Fibroblast of the conjunctiva (primary cell): ENCODE measurements at places on chromosomes 7 and 10.

GRCh38 chr7:159065852-159066480 is 78.7 kb downstream of the VIPR2 start:
- no peak for DNase-seq

- no peak for DNase-seq
Measured at GRCh38 chr10:95579835-95580535, 18.8 kb upstream of the SORBS1 start.

DNA sequence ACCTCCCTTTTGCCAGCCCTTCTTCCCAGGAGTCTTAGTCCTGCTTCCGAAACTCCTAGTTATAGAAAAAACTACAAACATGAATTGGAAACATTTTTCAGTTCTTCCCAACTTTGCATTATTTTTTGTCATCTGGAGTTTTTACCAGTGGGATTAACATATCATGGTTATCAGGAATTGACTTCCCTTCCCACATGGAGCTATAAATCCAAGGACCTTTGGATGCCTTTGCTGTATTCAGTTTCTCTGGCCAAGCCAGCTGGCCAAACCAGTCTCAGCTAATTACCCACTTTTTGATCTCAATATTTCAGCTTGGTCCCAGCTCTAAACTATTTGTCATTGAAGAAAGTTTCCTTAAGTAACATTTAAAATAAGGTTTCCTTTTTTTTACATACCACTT is 570.6 kb downstream of the SORCS1 start:
- DNase-seq, result no peak

DNA sequence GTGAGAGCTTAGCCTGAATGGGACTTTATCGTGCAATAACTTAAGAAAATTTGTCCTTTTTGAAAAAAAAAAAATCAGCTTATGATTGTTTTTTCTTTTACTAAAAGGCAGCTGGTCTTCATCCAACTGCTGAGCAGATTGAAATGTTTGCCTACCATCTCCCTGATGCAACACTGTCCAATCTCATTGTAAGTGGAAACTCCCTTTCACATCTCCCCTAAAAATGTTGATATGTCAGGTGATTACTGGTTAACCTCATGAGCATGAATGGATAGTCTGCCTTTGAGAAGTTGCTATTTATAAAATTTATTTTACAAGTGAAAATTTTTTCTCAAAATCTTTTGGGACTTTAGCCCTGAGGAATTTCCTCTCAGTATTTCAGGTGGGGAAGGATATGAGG is 17.8 kb upstream of the HKDC1 start:
- peak; percentile 87 for DNase-seq

- peak; percentile 31 for DNase-seq
Measured at GRCh38 chr10:114525368-114525949, 121.2 kb upstream of the AFAP1L2 start.

DNA sequence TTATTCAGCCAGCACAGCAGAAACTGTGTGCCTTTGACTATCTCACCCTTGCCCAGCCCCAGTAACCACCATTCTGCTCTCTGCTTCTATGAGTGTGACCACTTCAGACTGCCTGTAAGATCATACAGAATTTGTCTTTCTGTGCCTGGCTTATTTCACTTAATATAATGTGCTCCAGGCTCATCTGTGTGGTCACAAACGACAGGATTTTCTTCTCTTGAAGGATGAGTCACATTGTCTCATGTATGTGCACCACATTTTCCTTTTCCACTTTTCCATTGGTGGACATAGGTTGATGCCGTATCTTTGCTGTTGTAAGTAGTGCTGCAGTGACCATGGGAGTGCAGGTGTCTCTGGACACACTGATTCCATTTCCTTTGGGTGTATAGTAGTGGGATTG is 122.5 kb upstream of the LANCL2 start:
- no peak for DNase-seq

GRCh38 chr10:19845503-19846368 is 29.5 kb downstream of the PLXDC2 start:
- DNase-seq, result no peak

DNA sequence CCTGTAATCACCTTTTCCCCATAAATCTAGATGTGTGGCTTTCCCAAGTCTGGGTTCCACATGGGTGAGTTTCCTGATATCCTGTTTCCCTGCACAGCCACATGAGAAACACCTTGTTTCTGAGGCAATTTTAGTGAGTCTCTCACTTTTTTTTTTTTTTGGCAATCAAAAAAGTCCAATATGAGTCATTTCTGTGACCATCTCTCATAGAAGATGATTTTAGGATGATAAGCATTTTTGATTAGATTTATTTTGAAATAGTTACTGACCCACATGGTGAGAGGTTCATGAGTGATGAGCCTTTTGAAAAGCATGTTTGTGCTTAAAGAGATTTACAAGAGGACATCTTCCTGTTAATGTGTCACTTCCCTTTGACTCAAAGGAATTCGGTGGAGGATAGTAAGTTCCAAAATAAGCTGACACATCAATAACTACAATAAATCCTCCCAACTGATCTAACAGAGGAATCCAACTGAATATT is 464.0 kb downstream of the INHBA start:
- no peak for DNase-seq

DNA sequence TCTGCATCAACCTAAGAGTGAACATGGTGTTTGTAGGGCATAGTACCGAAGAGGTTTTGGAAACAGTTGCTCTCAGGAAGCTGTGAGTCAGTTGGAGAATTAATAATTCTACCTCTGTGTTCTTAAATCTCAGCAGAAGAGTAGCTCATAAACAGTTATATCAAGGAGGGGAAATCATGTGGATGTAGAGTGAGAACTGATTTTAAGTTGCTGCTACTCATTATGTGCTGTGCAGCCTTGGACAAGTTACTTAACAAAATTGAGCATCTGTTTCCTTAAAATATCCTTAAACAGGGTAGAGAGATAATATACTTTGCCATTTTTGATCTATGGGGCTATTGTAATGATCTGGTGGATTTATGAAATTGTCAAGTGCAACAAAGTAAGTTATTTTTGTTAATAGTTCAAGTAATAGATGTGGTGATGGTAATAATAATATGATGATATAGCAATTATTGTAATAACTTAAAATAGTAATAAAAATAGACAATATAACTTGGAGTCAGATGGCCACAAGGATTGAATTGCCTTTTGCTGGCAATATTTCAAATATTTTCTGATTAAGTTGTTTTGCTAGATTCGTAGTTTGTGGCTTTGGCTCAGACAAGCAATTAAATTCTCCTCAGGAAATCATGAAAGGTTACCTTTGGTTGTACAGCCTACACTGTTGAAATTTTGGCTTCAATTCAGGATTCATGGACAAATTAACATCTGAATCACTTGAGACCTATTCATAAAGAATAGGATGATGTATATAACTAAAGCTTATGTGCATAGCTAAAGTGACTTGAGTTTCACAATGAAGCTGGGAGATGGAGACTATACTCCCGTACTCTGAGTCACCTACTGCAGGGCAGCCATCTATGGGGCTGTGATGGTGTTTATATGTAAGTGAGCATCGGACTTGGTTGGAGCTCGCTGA is 228.5 kb downstream of the CDK14 start:
- peak; percentile 69 for DNase-seq

DNA sequence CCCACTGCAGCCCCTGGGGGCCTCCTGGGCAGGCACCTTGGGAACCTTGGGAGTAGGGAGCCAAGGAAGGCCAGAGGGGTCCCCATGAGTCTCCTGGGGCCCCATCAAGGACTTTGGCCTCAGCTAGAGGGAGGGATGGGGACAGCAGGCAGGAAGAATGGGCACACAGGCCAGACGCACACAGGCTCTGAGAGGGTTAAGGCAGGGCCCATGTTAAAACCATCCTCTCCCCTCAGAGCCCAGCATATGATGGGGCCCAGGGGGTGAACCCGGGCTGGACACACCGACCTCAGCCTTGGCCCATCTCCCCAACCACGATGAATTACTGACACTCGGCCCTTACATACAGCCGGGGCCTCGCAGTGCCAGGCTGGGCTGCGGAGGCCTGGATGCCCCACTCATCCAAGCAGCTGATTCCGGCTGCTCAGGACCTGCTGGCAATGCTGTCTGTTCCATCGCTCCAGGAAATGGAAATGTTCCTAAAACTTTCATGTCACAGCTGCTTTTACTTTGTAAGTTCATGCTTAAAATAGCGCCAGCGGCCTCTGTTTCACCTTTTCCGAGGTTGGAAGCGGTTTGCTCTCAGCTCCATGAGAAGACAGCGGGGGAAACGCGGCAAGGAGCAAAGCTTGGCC is 17.3 kb upstream of the INPP5A start:
- DNase-seq, result peak; percentile 58

DNA sequence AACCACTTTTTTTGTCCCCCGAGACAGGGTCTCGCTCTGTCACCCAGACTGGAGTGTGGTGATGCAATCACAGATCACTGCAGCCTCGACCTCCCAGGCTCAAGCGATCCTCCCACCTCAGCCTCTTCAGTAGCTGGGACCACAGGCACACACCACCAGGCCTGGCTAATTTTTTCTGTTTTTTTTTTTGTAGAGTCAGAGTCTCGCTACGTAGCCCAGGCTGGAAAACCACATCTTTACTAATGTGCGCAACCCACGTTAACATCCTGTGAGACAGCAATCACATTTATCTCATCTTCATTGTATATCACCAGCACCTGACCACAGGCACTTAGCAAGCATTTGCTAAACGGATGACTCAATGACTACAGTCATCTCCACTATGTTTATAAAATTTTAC is 77.8 kb upstream of the ATP6V0A4 start:
- DNase-seq, result no peak

DNA sequence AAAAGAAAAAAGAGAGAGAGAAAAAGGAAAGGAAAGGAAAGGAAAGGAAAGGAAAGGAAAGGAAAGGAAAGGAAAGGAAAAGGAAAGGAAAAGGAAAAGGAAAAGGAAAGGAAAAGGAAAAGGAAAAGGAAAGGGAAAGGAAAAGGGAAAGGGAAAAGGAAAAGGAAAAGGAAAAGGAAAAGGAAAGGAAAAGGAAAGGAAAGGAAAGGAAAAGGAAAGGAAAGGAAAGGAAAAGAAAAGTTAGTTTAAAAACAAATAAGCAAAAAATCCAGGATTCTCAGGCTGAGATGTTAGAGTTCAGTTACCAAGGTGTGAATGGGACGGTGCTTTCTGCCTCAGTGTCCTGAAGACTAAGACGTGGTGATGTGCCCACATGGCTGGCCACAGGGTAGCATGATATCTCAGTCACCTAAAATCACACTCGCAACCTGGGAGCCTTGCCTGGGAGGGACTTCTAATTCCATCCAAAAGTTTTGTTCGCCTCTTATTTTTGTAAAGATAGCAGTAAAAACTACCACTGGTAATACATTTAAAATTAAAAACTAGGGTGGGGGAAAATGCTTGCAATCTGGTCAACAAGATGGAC is 70.1 kb downstream of the JAZF1 start:
- DNase-seq, result no peak

- DNase-seq, result no peak
Measured at GRCh38 chr10:91713461-91714072, 80.7 kb upstream of the PPP1R3C start.

- DNase-seq, result no peak
Measured at GRCh38 chr10:24982319-24983112, 30.1 kb upstream of the PRTFDC1 start.

GRCh38 chr10:12400266-12400931 is 51.1 kb downstream of the CAMK1D start:
- DNase-seq, result peak; percentile 2

DNA sequence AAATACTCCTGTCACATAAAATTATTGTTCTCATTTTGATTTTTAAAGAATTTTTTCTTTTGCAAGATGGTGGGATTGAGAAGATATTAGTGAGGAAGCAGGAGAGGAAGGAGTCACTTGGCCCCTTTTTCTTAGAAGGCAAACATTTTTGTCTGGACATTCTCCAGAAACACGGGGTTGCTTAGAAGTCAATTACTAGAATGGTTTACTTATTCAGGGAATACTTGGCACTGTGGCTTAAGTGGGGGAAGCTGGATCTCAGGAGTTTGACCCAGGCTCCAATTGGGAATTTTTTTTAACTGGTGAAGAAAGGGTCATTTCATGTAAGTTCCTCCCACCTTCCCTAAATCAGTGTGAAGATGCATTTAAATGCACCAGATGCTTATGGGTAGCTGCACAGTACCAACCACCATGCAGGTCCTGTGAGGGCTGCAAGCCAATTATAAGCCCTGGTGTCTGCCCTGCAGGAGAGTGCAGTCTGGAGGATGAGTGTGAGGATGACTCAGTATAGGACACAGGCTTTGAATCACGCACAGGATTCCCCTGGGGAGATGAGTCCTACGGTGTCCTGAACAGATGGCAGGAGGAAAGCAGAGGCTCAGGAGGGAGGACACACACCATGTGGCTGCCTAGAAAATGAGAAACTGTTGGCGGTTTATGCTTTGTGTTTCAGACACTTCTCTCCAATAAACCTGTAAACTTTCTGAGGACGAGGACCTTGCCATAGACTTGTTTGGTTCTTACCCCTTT is 299.1 kb downstream of the PLXNA4 start:
- DNase-seq, result no peak

DNA sequence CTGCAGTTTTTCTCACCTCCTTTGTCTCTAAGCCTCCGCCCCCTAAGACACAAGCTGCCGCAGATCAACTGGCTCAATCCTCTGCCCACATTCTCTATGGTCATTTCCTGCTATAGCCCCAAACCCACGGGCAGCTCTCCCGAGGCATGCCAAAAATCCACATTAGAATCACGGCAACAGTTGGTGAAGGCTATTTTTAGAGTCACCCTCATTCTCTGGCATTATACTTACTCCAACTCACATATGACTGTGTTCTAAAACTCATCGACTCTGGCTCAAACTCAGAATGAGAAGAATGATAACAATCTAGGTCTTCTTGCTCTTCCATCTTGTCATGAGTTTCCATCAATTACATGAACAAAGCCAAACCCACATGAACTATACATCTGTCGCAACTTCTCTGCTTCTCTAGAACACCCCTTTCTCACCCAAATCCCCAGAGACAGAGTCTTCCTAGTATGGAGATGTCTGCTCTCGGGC is 10.9 kb upstream of the KIAA1549 start:
- DNase-seq, result no peak

DNA sequence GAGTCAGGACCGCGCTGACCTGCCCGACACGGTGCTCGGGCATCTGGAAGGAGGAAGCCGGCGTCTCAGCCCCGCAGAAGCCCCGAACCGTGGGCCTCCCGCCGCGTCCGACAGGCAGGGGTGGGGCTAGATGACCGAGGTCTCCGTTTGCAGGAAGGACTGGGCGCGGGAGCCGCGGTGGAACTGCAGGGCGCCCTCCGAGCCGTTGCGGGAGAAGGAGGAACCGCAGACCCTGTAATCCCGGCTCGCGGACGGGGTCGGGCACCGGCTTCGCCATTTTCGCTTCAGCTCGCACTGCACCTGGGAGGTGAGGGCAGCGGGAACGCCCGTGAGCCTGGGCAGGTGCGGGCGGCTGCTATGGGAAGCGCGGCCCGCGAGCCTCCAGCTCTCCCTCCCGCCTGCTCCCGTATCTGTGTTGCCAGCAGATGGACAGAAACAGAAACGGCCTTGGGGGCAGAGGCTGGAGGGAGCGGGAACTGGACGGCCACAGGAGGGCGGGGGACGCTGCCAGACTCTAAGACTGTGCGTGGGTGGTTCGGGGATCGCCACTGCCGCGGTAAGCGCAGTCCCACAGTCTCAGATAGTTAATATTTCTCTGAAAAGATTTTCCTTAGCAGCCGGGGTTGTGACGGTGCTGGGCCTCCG is 114.1 kb downstream of the VIPR2 start:
- DNase-seq, result no peak

DNA sequence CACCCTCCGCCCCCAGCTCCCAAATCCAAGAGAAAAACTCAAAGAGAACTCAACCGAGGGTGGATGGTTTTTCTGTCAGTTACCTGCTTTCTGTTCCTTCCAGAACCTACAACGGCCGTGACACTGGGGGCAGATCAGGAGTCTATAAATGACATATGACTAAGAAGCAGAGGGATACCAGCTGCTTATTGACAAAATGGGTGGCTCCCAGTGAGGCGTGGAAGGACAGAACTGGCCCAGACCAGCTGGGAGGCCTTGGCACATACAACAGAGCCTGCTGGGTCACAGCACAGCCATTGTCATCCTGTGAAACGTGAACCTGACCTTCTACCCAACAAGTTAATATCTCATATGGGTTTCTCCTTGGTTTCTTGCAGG is 84.3 kb upstream of the ADRB1 start:
- DNase-seq, result no peak
